ENCODE measurements at places on chromosomes 13 and 19. TPM values are rescaled to one million over a fixed set of nuclear protein-coding genes. Genes with fewer than 3 reads are reported as not detected.

Gene PLEKHG2
- total RNA-seq, result 5.1 TPM

Gene NBEA
- 3.1 TPM for total RNA-seq

Gene C2CD4C
- total RNA-seq, result not detected

Gene FKBP8
- total RNA-seq, result 236 TPM

Gene MBD3L3
- not detected for total RNA-seq

Gene ZNF383
- total RNA-seq, result 5.3 TPM

Gene SIRT2
- 63.7 TPM for total RNA-seq

Gene KBTBD7
- total RNA-seq, result 10.1 TPM

Gene PTGER1
- 1.5 TPM for total RNA-seq

Gene IL12RB1
- total RNA-seq, result not detected

Gene ZNF296
- not detected for total RNA-seq

Gene ZNF540
- 0.30 TPM for total RNA-seq

Gene DAND5
- not detected for total RNA-seq

Gene INSR
- 19.9 TPM for total RNA-seq

Gene ATXN8OS
- not detected for total RNA-seq

Gene ZSCAN5C
- not detected for total RNA-seq

Gene ACP7
- total RNA-seq, result 0.23 TPM

Gene COX6B1
- total RNA-seq, result 541 TPM

Gene B3GNT8
- 0.60 TPM for total RNA-seq

Gene CYP2S1
- total RNA-seq, result not detected

Gene PSG1
- total RNA-seq, result 1.2 TPM

Gene C13orf46
- total RNA-seq, result 0.12 TPM

Gene ZNF225
- total RNA-seq, result 6.7 TPM

Gene CD22
- 0.70 TPM for total RNA-seq

Gene AKT1S1
- total RNA-seq, result 9.8 TPM

Gene WTIP
- 52.2 TPM for total RNA-seq

Gene SPACA4
- total RNA-seq, result not detected

Gene ZNF723
- total RNA-seq, result not detected

Gene SPTBN4
- total RNA-seq, result 1.2 TPM

Gene CYP2A7
- not detected for total RNA-seq

Gene BEST2
- total RNA-seq, result not detected

Gene KCNRG
- total RNA-seq, result 3.5 TPM

Gene CBARP
- total RNA-seq, result 1.1 TPM

Gene UPK1A
- 0.08 TPM for total RNA-seq

Gene RPL28
- 291 TPM for total RNA-seq

Gene ZNF177
- total RNA-seq, result 1.1 TPM

Gene CGB8
- not detected for total RNA-seq

Gene CAMSAP3
- total RNA-seq, result not detected

Gene ZNF790
- total RNA-seq, result 9.8 TPM

Gene GRIN3B
- total RNA-seq, result 0.23 TPM

Gene KLK3
- not detected for total RNA-seq

Gene VN1R2
- not detected for total RNA-seq

Gene ACER1
- not detected for total RNA-seq

Gene GPR180
- 4.1 TPM for total RNA-seq

Gene ZSCAN4
- not detected for total RNA-seq

Gene SLC10A2
- total RNA-seq, result not detected

Gene SYT3
- not detected for total RNA-seq

Gene NXNL1
- total RNA-seq, result not detected
